Breast epithelium (tissue), 4 donors: ENCODE measurements at places on chromosomes 2 and 18.

GRCh38 chr2:144516411-144516980 is 3.4 kb downstream of the ZEB2 start:
- peak overlapping the region; percentile 98 for H3K27ac ChIP-seq
- no peaks in the 10 kb centered on the region for H3K4me1 ChIP-seq
- H3K4me3 ChIP-seq: peak overlapping the region; percentile 58
- H3K27me3 ChIP-seq: peaks cover 80% of the 10 kb centered on the region
- no peak for DNase-seq

GRCh38 chr2:43493954-43494353 is 101.9 kb downstream of the THADA start:
- no peaks in the 10 kb centered on the region for H3K27me3 ChIP-seq
- no peaks in the 10 kb centered on the region for H3K4me1 ChIP-seq
- no peak for DNase-seq
- no peak overlapping the region for H3K4me3 ChIP-seq
- no peak overlapping the region for H3K27ac ChIP-seq

- DNase-seq: no peak
- no peaks in the 10 kb centered on the region for H3K36me3 ChIP-seq
- H3K27me3 ChIP-seq: no peaks in the 10 kb centered on the region
Measured at GRCh38 chr18:52499644-52500043, 159.6 kb downstream of the DCC start.

DNA sequence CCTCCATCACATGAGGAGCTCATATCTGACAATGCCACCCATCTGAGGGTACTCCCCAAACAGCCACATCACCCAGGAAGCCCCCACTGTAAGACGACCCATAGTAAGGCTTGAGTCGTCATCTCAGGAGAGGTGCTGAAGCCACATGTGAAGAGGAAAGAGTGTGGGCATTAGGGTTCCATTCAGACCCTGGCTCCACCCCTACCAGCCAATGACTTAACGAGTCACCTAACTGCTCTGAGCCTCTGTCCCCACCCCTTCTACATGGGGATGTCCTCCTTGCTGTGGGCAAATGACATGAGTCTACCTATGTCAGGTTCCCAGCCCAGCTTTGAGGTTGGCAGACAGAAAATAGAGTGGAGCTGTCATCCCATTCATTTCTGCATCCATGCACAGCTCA is 46.3 kb downstream of the C1QL2 start:
- peaks cover 12% of the 10 kb centered on the region for H3K27me3 ChIP-seq
- no peaks in the 10 kb centered on the region for H3K36me3 ChIP-seq
- H3K4me3 ChIP-seq: no peak overlapping the region
- no peak for DNase-seq

DNA sequence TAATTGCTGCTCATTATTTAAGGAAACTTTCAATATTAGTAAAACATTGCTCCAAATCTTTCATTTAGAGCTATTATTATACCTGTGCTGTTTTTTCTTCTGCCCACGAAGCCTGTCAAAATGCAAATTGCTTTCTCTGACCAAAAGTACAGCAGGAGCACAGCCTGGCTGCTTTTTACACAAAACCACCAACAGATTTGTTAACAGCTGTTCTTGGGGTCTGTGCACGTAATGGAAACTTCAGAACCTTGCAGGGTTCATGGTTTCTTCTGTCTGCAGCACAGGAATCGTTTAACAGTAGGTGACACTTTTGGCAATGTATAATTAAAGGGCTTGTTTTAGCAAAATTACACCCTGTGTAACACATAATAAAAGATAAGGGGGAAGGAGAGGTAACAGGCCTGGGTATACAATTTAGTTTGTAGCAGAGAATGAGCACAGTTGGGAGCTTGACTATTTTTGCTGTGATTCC is 447.3 kb downstream of the KCNJ3 start:
- no peak overlapping the region for H3K4me3 ChIP-seq
- H3K27ac ChIP-seq: no peak overlapping the region
- no peaks in the 10 kb centered on the region for H3K4me1 ChIP-seq

GRCh38 chr2:44120428-44120827 is 48.2 kb upstream of the PPM1B start:
- no peaks in the 10 kb centered on the region for H3K4me1 ChIP-seq
- no peak overlapping the region for H3K27ac ChIP-seq
- no peak for DNase-seq
- no peak overlapping the region for H3K4me3 ChIP-seq

DNA sequence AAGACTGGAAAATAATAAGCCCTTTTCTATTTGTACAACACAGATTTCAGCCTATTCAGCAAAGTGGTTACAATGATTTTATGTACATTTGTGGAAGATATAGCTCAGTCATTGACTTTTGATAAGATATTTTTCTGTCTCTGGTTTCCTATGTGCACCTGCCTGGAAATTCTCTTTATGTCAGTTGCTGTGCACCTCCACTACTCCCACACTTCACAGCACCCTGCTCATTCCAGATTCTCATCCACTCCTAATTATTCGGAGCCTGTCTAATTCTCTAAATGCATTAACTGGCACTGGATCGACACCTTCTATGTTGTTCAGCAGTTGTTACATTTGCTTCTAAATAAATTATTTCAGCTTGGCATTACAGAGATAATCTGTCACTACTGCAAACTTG is 275.1 kb upstream of the RND3 start:
- H3K36me3 ChIP-seq: no peaks in the 10 kb centered on the region
- H3K4me1 ChIP-seq: no peaks in the 10 kb centered on the region
- DNase-seq: no peak
- no peak overlapping the region for H3K4me3 ChIP-seq
- H3K27me3 ChIP-seq: no peaks in the 10 kb centered on the region

DNA sequence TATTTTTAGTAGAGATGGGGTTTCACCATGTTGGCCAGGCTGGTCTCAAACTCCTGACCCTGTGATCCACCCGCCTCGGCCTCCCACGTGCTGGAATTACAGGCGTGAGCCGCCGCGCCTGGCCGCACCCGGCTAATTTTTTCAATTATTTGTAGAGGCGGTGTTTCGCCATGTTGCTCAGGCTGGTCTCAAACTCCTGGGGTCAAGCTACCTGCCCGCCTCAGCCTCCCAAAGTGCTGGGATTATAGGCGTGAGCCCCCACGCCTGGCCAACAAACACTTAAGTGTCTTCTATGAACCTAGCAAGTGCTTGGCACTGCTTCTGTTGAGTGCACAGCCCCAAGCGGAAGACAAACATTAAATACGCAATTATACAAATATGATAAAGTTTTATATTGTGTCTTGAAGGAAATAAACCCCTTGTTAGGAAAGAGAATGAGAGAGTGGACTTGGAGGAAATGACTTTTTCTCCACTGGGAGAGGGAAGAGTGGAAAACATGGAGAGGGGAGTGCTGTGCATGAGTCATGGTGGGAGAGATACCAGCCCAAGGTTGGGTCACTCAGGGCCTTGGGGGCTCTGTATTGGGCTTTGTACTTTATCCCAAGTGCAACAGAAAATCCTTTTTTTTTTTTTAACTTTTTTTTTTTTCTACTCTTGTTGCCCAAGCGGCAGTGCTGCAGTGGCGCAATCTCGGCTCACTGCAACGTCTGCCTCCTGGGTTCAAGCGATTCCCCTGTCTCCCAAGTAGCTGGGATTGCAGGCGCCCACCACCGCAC is 41.4 kb upstream of the ACTR2 start:
- no peak overlapping the region for H3K4me3 ChIP-seq
- no peak overlapping the region for H3K27ac ChIP-seq
- no peak for DNase-seq

GRCh38 chr2:83368916-83369315 is 1090.2 kb downstream of the SUCLG1 start:
- no peak for DNase-seq
- H3K4me1 ChIP-seq: no peaks in the 10 kb centered on the region
- no peak overlapping the region for H3K27ac ChIP-seq
- no peaks in the 10 kb centered on the region for H3K36me3 ChIP-seq

- H3K4me1 ChIP-seq: no peaks in the 10 kb centered on the region
- no peaks in the 10 kb centered on the region for H3K36me3 ChIP-seq
- no peaks in the 10 kb centered on the region for H3K27me3 ChIP-seq
- DNase-seq: no peak
- H3K4me3 ChIP-seq: no peak overlapping the region
- no peak overlapping the region for H3K27ac ChIP-seq
Measured at GRCh38 chr2:44200011-44200410, 31.3 kb downstream of the PPM1B start.

- no peak overlapping the region for H3K4me3 ChIP-seq
- no peaks in the 10 kb centered on the region for H3K4me1 ChIP-seq
- no peak for DNase-seq
Measured at GRCh38 chr2:143451642-143452281, 322.5 kb downstream of the ARHGAP15 start.

DNA sequence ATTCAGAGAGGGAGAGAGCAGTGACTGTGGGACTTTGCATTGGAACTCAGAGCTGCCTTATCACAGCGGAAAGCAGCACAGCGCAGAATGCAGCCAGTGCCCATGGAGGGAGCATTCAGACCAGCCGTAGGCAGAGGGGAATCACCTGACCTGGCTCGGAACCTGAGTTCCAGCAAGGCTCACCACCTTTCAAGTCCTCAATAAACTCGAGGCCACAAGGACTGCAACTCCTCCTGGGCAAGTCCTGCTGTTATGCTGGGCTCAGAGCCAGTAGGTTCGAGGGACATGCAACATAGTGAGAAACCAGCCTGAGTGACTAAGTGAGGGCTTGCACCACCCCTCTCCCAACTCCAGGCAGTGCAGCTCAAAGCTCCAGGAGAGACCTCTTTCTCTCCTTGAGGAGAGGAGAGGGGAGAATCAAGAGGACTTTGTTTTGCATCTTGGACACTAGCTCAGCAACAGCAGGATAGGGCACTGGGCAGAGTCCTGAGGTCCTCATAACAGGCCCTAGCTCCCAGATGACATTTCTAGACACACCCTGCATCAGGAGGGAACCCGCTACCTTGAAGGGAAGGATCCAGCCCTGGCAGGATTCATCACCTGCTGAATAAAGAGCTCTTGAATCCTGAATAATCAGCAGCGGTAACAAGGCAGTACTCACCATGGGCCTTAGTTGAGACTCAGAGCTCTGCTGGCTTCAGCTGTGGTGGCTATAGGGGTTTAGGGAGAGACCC is 136.8 kb upstream of the OTOS start:
- H3K27ac ChIP-seq: no peak overlapping the region
- DNase-seq: no peak
- no peaks in the 10 kb centered on the region for H3K4me1 ChIP-seq
- H3K4me3 ChIP-seq: no peak overlapping the region
- H3K36me3 ChIP-seq: no peaks in the 10 kb centered on the region

DNA sequence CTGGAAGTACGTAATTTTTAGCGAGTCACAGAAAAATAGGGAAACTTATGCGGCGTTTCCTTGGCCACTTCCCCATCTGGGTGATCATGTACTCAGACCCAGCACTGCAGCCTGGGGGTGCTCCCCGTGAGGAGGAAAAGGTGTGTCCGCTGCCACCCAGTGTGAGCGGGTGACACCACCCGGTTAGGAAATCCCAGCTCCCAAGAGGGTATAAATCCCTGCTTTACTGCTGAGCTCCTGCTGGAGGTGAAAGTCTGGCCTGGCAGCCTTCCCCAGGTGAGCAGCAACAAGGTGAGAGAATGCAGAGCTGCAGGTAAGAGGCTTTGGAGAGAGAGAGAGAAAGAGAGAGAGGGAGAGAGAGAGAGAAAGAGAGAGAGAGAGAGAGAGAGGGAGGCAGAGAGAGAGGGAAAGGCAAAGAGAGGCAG is at the start of gene IL1R2:
TSS of gene IL1R2 (plus strand) at position 240 of the 425 bp plus-strand sequence. CDS start 16,616 bp downstream, outside the sequence.
- no peaks in the 10 kb centered on the region for H3K36me3 ChIP-seq
- peak; percentile 30 for DNase-seq
- no peaks in the 10 kb centered on the region for H3K4me1 ChIP-seq
- no peak within 1 kb of the TSS for H3K27ac ChIP-seq

GRCh38 chr2:22902180-22902550 is 482.8 kb upstream of the KLHL29 start:
- H3K27ac ChIP-seq: no peak overlapping the region
- no peaks in the 10 kb centered on the region for H3K36me3 ChIP-seq
- H3K4me3 ChIP-seq: no peak overlapping the region
- no peaks in the 10 kb centered on the region for H3K4me1 ChIP-seq
- DNase-seq: no peak

- H3K36me3 ChIP-seq: no peaks in the 10 kb centered on the region
- H3K4me1 ChIP-seq: peaks cover 5% of the 10 kb centered on the region
- H3K27ac ChIP-seq: peak overlapping the region; percentile 89
- DNase-seq: peak; percentile 28
- H3K4me3 ChIP-seq: no peak overlapping the region
Measured at GRCh38 chr2:240957656-240958365, 40.6 kb upstream of the SNED1 start.

DNA sequence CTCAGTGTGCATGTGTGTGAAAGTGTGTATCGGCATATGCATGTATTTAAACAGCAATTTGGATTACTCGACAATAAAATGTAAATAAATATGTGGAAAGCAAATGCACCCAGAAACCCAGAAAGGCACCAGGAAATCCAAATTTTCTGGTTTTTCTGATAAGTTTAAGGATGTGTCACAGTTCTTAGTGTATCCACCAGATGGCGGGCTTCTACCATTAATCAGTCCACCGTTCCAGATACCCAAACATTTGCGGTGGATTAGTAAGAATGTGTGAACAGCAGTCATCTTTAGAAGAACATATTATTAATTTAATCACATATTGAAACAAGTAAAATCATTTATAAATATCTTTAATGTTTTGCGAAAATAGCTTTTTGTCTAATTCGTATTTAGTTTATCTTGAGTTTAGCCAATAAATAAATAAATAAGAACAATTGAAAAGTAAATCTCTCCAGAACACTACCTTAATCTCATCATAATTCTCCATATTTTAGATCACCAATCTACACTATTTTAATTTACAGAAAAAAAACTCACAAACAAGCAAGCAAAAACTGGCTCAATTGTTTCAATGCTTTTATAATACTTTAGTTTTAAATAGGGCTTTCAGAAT is 298.9 kb downstream of the DSEL start:
- no peaks in the 10 kb centered on the region for H3K36me3 ChIP-seq
- H3K4me1 ChIP-seq: no peaks in the 10 kb centered on the region
- H3K4me3 ChIP-seq: no peak overlapping the region
- no peaks in the 10 kb centered on the region for H3K27me3 ChIP-seq
- no peak for DNase-seq
- no peak overlapping the region for H3K27ac ChIP-seq

DNA sequence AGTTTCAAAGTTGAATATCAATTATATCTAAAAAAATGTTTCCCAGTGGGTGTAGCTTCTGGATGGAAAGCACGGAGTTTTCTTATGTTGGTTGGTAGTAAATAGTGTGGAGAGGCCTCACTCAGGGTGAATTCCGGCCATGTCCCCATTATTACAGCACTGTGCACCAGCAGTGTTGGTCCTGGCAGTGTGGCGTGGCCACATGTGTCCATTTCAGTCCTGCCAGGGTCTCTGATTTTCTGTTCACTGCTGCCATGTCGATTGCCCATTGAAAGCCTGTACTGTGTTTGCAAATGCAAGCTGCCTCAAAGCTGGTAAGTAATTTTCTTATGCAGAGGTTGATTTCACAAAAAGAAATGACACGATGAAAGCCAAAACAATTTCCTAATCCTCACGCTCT is 386.2 kb downstream of the GALR1 start:
- H3K4me3 ChIP-seq: no peak overlapping the region
- no peaks in the 10 kb centered on the region for H3K27me3 ChIP-seq
- H3K36me3 ChIP-seq: no peaks in the 10 kb centered on the region
- H3K4me1 ChIP-seq: no peaks in the 10 kb centered on the region
